Upper lobe of left lung (tissue), 6 donors: ENCODE measurements at places on chromosomes 1 and 21. TPM values are rescaled to one million over a fixed set of nuclear protein-coding genes. Genes with fewer than 3 reads are reported as not detected.

SRRM1 gene
- 429 TPM for total RNA-seq

WDR3 gene
- 2.3 TPM for total RNA-seq

GBP5 gene
- total RNA-seq: 4.1 TPM

PDZK1IP1 gene
- total RNA-seq: 44.8 TPM

GBP6 gene
- 1.0 TPM for total RNA-seq

TSTD1 gene
- total RNA-seq: 143 TPM

OR2T35 gene
- not detected for total RNA-seq
